Glutamatergic neuron (in vitro differentiated cells): ENCODE measurements at places on chromosomes 11 and 22.

GRCh38 chr11:65826984-65827735 lies 6.6 kb upstream of the SNX32 start:
- no peak for DNase-seq

- peak; percentile 26 for DNase-seq
These were observed 10.3 kb downstream of the UBASH3B start for GRCh38 chr11:122665861-122666260.

DNA sequence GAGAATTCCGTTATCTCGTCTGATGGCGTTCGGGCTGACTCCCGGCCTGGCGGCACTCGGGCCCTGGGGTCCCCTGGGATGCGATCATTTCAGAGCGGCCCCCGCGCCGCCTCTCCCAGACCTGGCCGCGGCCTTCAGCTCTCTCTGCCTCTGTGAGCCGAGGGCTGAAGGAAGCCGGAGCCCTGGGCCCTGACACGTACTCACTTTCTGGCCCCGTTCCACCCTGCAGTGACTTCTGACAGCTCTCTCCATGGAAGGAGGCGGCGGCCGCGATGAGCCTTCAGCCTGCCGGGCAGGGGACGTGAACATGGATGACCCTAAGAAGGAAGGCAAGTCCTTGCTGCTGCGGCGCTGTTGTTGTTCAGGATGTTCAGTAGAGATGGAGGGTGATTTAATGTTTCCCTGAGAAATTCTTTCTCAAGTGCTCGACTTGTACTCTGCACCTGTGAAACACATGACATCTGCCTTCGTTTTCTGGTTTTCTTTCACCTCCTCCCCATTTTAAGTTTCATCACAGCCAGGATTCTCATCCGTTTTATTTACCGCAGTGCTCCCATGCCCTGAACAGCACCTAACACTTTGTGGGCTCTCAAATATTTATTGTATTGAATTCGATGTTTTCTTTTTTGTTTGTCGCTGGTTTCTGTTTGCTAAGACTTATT lies 612 bp downstream of the GTSE1 start:
- DNase-seq = peak; percentile 47

DNA sequence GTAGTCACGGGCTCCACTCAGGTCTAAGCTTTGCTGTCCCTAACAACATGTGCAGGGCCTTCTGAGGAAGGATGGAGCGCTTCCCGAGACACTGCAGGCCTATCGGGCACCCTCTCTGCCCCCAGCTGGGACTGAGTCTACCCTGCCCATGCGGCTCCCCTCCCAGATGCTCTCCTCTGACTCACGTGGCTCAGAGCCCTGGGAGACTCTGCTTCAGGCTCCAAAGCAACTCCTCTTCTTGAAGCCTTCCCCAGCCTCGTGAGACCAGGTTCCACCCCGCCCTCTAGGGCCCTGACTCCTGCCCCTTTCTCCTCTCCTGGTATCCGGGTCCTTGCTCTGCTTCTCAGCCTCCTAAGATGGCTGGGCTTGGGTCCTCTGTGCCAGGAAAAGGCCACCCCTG lies 28.4 kb upstream of the ARFGAP3 start:
- no peak for DNase-seq

- no peak for DNase-seq
These were observed 18.4 kb downstream of the PARVB start for GRCh38 chr22:44042249-44043218.

DNA sequence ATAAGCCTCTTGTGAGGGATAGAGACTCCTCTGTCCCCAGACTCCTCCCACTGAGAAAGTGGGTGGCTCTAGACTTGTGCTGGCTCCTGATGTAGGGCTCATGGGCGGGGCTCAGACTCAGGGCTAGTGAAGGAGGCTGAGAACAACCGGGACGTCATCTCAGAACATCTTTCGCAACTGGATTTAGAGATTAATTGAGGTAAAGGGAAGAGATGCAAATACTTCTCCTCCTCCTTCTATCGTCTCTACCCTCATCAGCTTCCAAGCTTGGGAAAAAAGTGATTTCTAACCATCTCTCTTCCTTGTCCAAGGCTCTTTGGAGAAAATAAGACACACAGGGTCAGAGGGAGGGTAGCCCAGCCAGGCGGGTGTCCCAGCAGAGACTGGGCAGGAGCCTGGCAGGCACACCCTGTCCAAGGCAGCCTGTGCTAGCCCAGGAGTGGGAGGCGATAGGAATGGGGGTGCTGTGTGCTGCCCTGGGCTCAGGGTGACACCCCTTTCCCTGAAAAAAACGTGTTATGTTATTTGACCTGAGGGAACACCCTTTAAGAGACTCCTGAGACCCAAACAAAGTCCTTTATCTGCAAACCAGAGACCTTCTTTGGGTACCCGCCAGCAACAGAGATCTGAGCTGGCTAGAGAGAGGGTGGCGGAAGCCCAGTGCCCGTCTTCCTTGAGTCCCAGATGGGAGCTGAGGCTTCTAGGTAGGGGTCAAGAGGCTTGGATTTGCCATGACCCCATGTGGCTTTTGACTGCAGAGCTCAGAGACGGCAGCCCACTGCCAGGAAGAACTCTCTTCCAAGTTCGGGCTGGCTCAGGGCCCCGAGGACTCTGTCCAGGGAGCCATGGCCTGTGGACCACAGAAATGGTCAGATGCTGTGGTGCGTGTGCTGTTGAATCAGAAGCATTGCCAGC lies 160.9 kb downstream of the ADAMTS15 start:
- DNase-seq = no peak

DNA sequence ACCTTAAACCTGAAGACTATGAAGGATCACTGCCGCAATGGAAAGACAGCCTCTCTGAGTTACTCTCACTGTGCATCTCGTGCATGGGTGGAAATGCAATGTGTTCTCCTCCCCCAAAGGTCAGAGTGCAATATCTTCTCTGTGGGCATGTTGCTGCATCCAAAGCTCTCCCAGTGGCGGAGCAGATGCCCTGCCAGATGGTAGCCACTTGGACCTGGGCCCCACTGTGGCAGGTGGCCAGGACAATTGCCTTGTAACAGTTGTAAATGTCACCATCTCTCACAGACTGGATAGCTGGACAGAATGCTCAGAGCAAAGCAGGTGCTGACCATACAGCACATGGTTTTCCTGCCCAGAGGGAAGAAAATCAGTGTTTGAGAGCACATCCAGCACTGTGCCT lies 542.0 kb downstream of the FAM181B start:
- DNase-seq = peak; percentile 85

- no peak for DNase-seq
These were observed 53.9 kb upstream of the TBCEL start for GRCh38 chr11:120969993-120970392.

- DNase-seq = no peak
These were observed 632 bp downstream of the KRTAP5-2 start for GRCh38 chr11:1597331-1597993.

- no peak for DNase-seq
These were observed 63.3 kb downstream of the TRIM44 start for GRCh38 chr11:35725885-35726284.

DNA sequence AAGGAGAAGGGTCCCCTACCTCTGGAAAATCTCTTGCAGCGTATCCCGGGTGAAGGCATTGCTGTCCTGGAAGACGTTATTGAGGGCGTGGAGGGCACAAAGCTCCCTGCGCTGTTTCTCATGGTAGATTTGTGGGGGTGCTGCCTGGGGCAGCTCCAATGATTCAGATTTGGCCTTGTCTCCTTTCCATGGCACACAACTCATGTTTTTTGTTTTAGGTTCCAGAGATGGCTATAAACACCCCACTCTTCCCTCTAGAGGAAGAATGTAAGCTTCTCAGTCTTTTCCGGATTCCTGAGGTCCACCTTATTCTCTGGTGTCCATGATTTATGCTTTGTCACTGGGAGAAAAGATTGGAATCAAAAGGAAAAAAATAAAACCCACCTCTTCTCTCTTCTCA lies 959 bp downstream of the JOSD1 start:
- no peak for DNase-seq

- DNase-seq = no peak
These were observed 8.4 kb upstream of the MMP20 start for GRCh38 chr11:102633385-102634026.

- DNase-seq = no peak
These were observed 44.0 kb upstream of the KIRREL3 start for GRCh38 chr11:127044535-127044934.

DNA sequence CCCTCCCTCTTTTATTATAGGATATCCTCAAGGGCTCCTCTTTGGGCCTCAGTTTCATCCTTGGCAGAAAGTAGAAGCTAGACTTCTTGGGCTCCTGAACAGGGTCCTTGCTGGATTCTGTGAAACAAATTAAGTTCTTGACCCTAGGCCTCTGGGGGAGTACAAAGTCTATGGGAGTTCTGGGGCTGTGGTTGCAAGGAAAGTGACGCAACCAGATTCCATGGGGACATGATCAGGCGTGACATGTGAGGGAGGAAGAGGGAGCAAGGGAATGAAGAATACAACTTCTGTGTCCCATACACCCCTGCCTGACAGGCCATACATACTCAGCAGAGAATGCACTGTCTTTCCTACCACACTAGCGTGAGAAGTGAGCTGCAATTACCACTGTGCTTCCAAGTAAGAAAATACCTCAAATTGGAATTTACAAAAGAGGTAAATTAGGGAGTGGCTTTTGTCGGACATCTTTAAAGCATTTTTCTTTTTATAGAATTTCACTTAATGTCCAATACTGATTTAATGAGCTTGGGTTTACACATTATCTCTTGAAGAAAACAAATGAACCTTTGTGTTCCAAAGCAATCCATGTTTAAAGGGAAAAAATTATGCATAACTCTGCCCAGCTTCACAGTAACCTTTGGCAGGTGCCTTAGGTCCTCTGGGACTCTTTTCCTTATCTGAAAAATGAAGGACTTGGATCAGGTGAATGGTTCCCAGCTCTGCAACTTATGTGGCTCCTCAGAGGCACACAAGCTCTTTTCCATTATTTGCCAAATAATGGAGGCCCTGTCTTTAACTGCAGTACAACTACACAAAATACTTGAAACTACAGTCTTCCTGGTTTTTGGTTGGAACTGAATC lies 38.9 kb downstream of the LIMK2 start:
- DNase-seq = no peak

DNA sequence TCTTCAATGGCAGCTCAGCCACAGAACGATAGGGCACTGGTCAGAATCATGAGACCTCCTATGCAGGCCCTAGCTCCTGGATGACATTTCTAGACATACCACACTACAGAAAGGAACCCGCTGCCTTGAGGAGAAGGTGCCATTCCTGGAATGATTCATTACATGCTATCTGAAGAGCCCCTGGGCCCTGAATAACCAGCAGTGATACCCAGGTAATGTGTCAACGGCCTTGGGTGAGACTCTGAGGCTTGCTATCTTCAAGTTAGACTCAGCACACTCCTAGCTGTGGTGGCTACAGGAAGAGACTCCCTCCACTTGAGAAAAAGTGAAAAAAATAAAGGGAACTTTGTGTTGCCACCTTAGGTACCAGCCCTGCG lies 161.2 kb upstream of the GRIA4 start:
- DNase-seq = no peak

- no peak for DNase-seq
These were observed 32.3 kb downstream of the MRGPRD start for GRCh38 chr11:68948496-68948895.

DNA sequence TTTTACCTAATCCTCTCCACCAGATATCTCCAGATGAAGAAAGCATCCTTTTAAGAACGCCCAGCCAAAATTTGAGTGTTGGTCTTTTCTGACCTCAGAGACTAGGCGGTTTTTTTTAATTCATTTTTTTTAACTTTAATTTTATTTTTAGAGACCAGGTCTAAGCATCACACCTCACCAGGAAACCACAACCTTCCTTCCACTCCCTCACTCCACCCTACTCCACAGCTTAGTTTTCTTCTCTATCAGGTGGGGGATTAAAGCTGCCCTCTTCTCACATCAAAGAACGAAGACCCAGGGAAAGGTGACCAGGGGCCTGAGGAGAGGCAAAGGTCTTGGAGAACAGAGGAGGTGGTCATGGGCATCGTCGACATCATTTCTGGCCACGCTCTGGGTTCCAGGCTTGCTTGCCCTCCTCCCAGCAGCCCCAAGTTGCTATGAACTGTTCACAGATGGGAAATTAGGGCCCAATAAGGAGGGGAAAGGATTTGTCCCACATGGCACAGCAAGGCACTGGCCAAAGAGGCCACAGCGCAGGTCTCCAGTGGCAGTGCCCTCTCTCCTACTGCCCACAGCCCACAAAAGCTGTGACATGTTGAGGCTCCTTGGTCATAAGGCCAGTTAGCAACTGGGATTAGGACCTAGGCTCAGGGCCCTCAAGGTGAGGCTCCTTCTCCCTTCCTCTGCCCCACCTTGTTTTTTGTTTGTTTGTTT lies 1.4 kb upstream of the PEX16 start:
- no peak for DNase-seq

- no peak for DNase-seq
These were observed 38.5 kb downstream of the C11orf58 start for GRCh38 chr11:16776711-16777612.

DNA sequence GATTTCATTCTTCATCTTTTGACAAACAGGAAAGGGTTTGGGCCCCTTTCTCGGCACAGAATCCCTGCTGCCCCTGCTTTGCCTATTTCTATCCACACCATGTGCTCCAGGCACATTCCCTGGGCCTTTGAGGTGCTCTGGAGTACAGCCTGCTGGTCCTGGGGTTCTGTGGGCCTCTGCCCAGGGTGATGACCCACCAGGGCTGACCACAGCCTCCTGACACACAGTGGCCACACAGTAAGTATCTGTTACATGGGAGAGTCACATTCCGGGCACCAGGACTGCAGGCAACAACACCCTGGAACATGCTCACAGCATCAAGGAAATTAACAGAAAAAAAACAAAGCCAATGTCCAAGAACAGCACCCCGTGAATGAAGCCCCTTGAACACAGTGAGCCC lies 39.1 kb downstream of the SCUBE2 start:
- DNase-seq = no peak

- DNase-seq = no peak
These were observed 30.8 kb upstream of the SORL1 start for GRCh38 chr11:121421149-121421901.

- DNase-seq = no peak
These were observed 42.7 kb upstream of the FAM181B start for GRCh38 chr11:82776377-82776776.

DNA sequence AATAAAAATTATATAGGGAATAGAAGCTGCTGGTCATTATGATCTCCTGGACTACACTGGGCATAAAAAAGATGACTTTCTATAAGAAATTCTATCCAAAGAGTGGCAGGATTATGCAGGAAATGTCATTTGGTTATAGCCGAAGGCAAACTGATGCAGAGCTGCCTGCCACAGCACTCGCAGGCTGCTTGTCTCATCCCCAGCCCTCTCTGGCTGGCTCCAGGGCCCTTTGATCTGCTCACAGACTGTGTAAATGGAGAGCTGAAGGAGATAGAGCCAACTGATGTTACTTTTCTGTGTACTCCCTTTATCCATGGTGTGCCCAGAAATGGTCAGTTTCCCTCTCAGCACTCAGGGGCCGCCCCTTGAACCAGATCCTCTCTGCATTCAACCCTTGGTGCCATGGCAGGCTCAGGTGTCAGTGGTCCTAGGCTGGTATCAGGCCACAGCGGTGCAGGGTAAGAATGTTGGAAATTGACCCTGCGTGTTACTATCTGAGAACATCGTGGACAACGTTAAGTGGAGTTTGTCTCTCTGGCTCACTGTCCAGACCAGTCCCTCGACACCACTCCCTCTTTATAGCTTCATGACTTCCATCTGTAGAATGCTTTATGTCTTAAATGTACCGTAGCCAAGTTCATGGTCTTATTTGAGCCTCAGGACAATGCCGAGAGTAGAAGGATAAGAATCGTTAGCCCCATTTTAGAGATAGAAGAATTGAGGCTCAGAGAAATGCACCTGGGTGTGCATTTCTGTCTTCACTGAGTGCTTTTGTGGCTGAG lies 27.8 kb downstream of the TEAD1 start:
- no peak for DNase-seq
